ENCODE measurements at places on chromosomes 6 and 20.
A peak's percentile ranks its signal among the peaks of the same experiment; 100 is the strongest.

GRCh38 chr6:151589667-151590066 lies 95.8 kb downstream of the CCDC170 start:
- DNase-seq: no peak

DNA sequence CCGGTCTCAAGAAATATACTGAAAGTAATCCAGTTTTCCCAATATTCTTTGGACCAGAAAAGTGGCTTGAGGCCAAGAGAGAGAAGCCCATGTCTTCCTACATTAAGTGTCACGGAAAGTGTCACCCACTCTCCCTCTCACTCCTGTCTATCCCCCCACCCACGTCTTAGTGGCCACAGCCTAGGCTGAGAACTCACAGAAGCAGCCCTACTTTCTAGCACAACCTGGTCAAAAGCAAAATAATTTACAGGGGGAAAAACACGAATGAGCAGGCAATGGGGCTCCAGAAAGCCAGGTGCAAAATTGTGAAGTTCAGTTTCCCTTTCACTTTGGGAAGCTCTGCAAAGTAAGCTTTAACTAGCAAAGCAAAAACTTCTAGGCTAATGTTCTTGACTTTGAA lies 118.0 kb downstream of the OPRM1 start:
- no peak for DNase-seq

DNA sequence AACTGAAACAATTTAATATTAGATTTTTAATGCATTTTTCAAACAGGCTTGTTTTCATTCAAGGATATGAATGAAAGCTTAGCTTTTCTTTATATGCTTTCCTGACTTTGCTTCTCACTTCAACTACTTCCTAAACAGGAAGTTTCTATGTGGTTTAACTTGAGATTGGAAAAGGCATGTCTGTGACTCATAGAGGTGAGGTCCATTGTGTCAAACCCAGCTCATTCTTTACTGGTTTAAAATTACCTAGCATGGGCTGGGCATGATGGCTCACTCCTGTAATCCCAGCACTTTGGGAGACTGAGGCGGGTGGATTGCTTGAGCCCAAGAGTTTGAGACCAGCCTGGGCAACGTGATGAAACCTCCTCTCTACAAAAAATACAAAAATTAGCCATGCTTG lies 34.4 kb downstream of the EFHC1 start:
- DNase-seq: peak; percentile 2

DNA sequence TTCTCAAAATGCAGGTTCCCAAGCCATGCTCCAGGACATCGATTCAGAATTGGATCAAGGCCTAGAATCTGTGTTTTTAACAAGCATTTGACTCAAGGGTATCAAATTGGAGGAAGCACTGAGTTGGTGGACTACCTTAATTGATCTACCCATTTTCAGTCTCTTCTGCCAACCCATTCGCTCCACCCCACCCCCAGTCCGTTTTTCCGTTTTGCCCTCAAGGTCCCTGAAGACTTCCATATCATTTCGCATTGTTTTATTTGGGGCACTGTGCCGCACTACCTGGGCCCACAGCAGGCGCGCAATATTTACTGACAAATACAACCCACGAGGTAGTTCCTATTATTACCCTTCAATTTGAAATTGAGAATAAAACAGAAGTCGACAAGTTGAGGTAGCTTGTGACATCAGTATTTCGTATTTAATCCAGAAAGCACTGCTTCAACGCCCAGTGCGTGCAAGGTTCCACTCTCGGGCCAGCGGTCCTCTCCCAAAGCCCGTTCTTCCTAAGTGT lies 557 bp upstream of the DHX35 start:
- peak; percentile 28 for DNase-seq

DNA sequence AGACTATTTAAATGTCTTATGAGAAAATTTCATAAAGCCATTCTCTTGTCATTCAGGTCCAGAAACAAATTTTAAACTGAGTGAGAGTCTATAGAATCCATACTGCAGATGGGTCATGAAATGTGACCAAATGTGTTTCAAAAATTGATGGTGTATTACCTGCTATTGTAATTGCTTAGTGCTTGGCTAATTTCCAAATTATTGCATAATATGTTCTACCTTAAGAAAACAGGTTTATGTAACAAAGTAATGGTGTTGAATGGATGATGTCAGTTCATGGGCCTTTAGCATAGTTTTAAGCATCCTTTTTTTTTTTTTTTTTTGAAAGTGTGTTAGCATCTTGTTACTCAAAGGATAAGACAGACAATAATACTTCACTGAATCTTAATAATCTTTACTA lies 5.0 kb downstream of the MARCKS start:
- no peak for DNase-seq
